ENCODE measurements at places on chromosomes 12 and 14. TPM values are rescaled to one million over a fixed set of nuclear protein-coding genes. Genes with fewer than 3 reads are reported as not detected.

DNA sequence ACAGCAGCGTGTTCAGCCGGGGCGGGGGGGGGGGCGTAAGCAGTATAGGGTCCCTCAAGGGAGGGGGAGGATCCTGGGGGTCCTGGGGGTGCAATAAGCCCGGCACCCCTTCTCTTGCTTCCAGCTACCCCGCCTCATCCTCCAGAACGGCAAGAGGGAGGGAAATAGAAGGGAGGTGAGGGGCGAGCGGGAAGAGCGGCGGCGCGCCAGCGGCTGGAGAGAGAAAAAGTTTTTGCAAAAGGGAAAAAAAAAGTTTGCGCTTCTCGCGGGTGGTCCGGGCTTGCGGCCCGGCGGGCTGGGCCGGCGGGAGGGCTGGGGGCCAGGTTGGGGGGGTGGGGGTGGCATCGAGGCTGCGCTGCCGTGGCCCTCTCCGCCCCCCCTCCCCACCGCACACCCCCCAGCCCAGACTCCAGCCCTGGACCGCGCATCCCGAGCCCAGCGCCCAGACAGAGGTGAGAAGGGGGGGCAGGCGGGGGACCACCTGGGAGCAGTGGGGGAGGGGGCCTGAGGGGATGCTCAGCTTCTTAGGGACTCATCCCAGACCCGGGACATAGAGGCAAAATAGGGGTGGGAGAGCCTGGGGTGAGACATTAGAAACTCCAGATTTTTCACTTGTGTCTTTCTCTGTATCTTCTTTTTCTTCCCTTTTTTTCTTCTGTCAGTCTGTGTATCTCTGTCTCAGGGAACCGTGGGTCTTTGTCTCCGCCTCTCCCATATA lies at the start of gene GLI1:
Gene GLI1 (plus strand): TSS at position 36 of the 718 bp plus-strand sequence. CDS start 3,907 bp downstream, outside the sequence.
- H3K4me1 ChIP-seq: peaks cover 18% of the 10 kb centered on the region
- DNase-seq: peak; percentile 73
- H3K27me3 ChIP-seq: no peaks in the 10 kb centered on the region
- no peaks in the 10 kb centered on the region for H3K36me3 ChIP-seq
- peak within 1 kb of the TSS; percentile 41 for H3K4me3 ChIP-seq

Gene TNS2
- total RNA-seq: 16.9 TPM

DNA sequence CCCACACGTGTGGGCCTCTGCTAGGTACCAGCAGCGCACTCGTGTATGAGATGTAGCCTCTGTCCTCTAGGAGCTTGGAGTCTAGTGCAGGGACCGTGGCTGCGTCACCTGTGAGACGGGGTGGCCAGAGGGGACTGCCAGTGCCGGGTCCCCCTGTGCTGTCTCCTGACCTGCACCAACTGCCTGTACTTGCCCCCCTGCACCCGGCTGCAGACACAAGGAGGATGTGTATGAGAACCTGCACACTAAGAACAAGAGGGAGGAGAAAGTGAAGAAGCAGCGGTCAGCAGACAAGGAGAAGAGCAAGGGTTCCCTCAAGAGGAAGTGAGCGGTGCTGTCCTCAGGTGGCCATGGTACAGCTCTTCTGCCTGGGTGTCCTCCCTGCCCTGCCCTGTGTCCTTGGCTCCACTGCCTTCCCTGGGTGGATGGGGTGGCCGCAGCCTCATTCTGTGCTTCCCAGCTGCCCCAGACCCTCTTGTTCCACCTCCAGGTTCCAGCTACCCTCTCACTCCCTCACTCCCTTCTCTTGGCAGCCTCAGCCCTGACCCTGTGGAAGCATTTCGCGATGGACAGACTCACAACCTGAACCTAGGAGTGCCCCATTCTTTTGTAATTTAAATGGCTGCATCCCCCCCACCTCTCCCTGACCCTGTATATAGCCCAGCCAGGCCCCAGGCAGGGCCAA lies 9.6 kb downstream of the PTPN6 start:
- H3K27ac ChIP-seq: peak overlapping the region; percentile 100
- no peaks in the 10 kb centered on the region for H3K27me3 ChIP-seq
- peaks cover 15% of the 10 kb centered on the region for H3K4me1 ChIP-seq
- no peaks in the 10 kb centered on the region for H3K36me3 ChIP-seq

GRCh38 chr14:75158843-75159614 lies 17.4 kb downstream of the TMED10 start:
- H3K27me3 ChIP-seq: no peaks in the 10 kb centered on the region
- no peak overlapping the region for H3K4me3 ChIP-seq
- no peak overlapping the region for H3K27ac ChIP-seq
- no peaks in the 10 kb centered on the region for H3K36me3 ChIP-seq

DNA sequence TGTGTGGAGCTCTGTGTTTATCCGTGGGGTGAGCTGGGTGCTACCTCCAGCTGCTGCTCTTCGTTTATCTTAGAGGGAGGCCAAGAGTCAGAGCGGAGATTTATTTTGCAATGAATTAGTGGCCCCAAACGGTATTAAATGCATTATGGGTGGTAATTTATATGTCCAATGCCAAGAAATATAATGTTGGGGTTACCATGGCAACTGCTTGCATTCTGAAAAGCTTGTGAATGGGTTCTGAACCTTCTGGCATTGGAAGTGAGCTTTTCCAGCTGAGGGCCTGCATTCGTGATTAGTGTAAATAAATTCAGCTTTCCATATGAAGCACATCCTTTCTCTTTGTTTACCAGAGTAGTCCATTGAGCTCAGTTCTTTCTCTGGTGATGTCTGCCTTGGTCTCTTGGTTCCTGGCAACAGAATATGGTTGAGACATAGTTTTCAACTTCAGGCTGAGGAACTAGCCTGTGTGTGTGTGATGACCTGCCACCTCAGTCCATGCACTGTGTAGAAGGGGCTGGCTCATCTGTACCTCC lies 51.8 kb downstream of the TRAF3 start:
- H3K4me1 ChIP-seq: peaks cover 11% of the 10 kb centered on the region
- DNase-seq: peak; percentile 35
- H3K36me3 ChIP-seq: no peaks in the 10 kb centered on the region
- H3K27me3 ChIP-seq: no peaks in the 10 kb centered on the region

DNA sequence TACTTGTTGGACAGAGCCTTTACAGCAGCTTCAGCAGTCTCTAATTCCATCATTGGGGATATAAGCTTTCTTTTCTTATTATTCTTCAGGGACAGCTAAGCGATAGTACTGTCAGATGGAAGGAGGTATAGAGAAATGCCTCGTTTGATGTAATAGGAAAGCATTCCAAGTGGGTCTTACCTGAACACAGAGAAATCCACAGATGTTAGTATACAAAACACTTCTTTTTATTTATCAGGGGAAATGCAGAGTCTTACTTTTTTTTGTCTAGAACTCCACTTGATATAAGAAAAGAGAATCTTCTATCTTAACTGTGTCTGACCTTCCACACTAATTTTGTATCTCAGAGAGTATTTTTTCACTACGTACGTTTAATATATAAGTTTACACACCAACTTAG lies 1.9 kb downstream of the SYT1 start:
- no peak overlapping the region for H3K27ac ChIP-seq
- peaks cover 5% of the 10 kb centered on the region for H3K4me1 ChIP-seq
- H3K36me3 ChIP-seq: no peaks in the 10 kb centered on the region
- no peak for DNase-seq

Gene C14orf39
- total RNA-seq: 0.37 TPM

DNA sequence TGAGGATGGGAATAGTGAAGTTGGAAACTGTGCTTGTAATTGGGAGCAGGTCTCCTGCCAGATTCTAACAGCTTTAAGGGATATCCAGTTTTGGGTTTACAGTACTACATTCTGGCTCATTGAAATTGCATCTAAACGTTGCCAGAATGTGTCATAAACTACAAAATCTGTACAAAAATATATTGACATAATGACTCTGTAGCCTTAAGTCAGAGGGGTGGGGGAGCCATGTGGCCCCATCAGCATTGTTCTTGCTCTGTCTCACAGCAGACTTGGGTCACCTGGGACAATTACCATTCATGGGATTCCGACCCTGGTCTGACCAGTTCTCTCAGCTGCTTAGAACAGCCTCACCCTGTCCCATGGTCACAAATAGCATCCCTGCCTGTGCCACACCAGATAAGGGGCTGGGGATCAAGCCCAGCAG lies 43.3 kb upstream of the MED13L start:
- peaks cover 13% of the 10 kb centered on the region for H3K4me1 ChIP-seq
- no peaks in the 10 kb centered on the region for H3K36me3 ChIP-seq
- peak overlapping the region; percentile 86 for H3K27ac ChIP-seq
- H3K4me3 ChIP-seq: no peak overlapping the region
- no peaks in the 10 kb centered on the region for H3K27me3 ChIP-seq

DNA sequence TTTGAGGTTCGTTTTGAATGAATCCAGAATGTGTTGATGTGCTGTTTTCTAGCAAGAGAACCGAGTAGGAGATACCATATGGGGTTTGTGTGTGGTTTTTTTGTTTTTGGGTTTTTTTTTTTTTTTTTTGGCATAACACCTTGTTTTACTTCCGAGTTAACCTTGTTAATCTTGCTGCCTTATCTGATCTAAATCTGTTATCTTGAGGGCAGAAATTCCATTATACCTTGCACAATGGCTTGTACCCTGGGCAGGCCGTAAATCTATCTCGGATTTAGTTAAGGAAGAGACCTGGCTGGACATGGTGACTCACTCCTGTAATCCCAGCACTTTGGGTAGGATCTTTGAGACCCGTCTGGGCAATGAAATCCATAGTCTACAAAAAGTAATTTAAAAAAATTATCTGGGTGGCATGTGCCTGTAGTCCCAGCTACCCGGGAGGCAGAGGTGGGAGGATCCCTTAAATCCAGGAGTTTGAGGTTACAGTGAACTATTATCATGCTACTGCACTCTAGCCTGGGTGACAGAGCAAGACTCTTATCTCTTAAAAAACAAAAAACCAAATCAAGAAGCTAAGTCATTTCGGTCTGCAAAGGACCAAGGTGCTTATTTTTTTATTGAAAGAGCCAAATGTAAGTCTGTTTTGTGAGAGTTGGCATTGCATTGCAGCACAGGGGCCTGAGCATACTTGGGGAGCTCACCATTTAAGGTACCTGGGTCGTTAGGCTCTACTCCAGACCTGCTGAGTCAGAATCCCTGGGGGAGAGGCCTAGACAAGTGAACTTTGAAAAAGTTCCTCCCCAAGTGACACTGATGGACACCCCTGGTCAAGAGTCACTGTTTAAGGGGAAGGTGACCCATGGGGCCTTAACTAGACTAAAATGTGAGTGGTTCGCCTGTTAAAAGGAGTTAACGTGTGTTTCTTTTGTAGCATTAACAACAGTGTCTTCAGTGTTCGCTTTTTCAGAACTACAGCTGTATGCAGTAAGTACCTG lies 6.7 kb downstream of the DLST start:
- peaks cover 16% of the 10 kb centered on the region for H3K4me1 ChIP-seq
- H3K27ac ChIP-seq: peak overlapping the region; percentile 32
- no peak for DNase-seq
- no peaks in the 10 kb centered on the region for H3K27me3 ChIP-seq

GRCh38 chr12:12779529-12779928 lies 5.9 kb upstream of the APOLD1 start:
- no peak overlapping the region for H3K27ac ChIP-seq
- DNase-seq: peak; percentile 58
- H3K27me3 ChIP-seq: no peaks in the 10 kb centered on the region
- H3K36me3 ChIP-seq: no peaks in the 10 kb centered on the region
- H3K4me1 ChIP-seq: peaks cover 5% of the 10 kb centered on the region

- DNase-seq: no peak
- H3K27ac ChIP-seq: no peak overlapping the region
- no peak overlapping the region for H3K4me3 ChIP-seq
- no peaks in the 10 kb centered on the region for H3K27me3 ChIP-seq
- peaks cover 32% of the 10 kb centered on the region for H3K4me1 ChIP-seq
Observed at GRCh38 chr12:50625029-50625925, 120.5 kb downstream of the DIP2B start.

GRCh38 chr12:122884091-122884826 lies 11.7 kb downstream of the VPS37B start:
- H3K27me3 ChIP-seq: no peaks in the 10 kb centered on the region
- no peak overlapping the region for H3K27ac ChIP-seq
- no peak overlapping the region for H3K4me3 ChIP-seq
- no peak for DNase-seq

Gene KRT3
- total RNA-seq: not detected

DNA sequence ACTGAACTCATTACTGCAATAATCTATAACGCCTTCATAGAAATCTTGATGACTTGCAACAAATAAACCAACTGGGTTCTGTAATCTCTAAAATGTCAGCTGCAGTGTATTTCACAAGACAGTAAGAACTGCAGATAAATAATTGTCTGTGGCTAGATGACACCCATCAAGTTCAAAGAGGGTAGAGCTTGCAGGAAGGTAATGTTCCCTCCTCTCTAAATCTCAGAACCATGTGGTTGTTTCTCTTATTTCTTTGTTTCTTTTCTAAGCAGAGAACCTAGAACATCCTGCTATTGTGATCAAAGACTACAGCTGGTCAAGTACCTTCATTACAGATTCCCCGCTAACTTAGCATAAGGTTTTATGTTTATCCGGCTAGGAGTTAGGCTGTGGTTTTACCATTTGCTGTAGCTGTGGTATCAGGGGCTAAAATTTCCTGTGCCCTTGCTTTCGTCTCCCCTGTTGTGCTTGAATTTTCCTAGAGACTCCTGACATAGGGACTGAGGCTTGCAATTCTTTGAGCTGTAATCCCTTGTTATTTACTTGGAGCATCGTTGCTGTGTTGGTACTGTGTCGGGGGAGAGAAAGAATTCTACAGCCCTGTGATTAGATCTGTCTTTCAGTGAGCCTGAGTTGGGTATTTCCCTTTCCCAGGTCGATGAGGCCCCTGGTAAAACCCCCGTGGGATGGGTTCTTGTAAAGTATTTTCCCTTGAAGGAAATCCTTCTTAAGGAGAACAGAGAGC lies 253.1 kb upstream of the BTG1 start:
- H3K4me1 ChIP-seq: no peaks in the 10 kb centered on the region
- no peaks in the 10 kb centered on the region for H3K27me3 ChIP-seq
- H3K4me3 ChIP-seq: no peak overlapping the region
- no peak overlapping the region for H3K27ac ChIP-seq
- no peak for DNase-seq

Gene ITGA7
- 15.2 TPM for total RNA-seq

- no peaks in the 10 kb centered on the region for H3K4me1 ChIP-seq
- no peaks in the 10 kb centered on the region for H3K36me3 ChIP-seq
- no peaks in the 10 kb centered on the region for H3K27me3 ChIP-seq
- DNase-seq: no peak
Observed at GRCh38 chr14:81884382-81884781, 350.7 kb upstream of the SEL1L start.

DNA sequence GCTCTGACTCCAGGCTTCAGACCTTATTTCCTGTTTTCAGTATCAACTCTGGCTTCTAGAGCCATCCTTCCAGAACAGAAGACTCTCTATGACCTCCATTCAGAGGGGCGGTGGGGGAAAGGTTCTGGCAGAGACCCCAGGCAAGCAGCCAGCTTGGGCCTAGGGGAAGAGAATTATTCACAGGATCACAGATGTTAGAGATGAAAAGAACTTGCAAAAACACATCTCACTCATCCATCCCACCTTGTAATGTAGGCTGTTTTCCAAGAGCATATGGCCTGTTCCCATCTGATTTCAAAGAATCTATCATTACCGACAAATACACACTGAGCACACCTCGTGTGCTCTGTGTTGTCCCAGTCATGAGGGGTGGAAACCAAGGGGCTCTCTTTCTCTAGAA lies 131.9 kb downstream of the GRIN2B start:
- no peak overlapping the region for H3K4me3 ChIP-seq
- no peak overlapping the region for H3K27ac ChIP-seq
- H3K27me3 ChIP-seq: no peaks in the 10 kb centered on the region
- no peak for DNase-seq
- H3K36me3 ChIP-seq: no peaks in the 10 kb centered on the region
- H3K4me1 ChIP-seq: no peaks in the 10 kb centered on the region

- no peak overlapping the region for H3K4me3 ChIP-seq
- DNase-seq: no peak
- H3K36me3 ChIP-seq: no peaks in the 10 kb centered on the region
- no peaks in the 10 kb centered on the region for H3K27me3 ChIP-seq
- H3K4me1 ChIP-seq: peaks cover 39% of the 10 kb centered on the region
Observed at GRCh38 chr12:53217051-53217930, 10.2 kb upstream of the ITGB7 start.

Measured in hepatocyte (in vitro differentiated cells).